ENCODE measurements at places on chromosomes 16 and 17.

DNA sequence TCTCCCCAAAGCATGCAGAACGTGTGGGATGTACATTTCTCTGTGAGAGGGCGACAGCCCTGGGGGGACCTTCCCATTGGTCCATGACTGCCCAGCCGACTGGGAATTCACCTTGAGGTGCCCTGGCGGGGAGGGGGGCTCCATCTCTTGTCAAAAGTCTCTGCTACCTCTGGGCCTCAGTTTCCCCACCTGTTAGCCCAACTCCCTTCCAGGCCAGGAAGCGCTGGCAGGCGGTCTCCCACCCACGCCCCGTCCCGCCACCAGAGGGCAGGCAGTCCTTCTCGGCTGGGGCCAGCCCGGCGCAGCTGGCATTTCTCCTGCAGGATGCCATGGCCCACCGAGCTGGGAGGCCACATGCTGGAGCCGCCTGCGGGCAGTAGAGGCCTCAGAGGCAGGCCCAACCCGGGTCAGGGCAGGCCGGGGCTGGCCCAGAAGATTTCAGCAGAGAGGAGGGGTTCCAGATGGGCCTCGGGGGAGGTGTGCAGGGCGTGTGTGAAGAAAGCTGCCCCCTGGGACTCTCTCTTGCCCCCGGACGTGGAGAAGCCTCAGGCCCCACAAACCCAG is 16.6 kb downstream of the CD7 start:
- DNase-seq: peak; percentile 69

DNA sequence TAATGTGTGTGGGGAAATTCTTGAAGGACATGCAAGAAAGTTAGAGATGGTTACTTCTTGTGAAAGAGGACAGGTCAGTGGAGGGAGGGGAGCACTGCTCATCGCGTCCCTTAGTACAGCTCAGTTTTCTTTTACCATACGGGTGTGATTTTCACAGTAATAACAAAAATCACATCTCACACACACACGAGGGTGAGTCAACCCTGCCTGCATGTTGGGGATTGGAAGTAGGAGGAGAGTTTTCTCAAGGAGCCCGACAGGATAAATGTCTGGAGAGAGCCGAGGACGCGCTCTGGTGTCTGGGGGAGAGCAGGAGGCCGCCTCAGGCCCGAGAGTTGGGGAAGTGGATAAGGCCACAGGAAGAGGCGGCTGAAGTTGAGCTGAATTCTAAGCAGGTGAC is 16.4 kb downstream of the PLCD3 start:
- no peak for DNase-seq

- no peak for DNase-seq
Observed at GRCh38 chr17:57356719-57357391, 100.5 kb downstream of the MSI2 start.

- DNase-seq: peak; percentile 8
Observed at GRCh38 chr16:57614536-57614935, 13.9 kb upstream of the ADGRG1 start.

GRCh38 chr16:75443298-75443697 is 10.0 kb upstream of the CFDP1 start:
- no peak for DNase-seq

DNA sequence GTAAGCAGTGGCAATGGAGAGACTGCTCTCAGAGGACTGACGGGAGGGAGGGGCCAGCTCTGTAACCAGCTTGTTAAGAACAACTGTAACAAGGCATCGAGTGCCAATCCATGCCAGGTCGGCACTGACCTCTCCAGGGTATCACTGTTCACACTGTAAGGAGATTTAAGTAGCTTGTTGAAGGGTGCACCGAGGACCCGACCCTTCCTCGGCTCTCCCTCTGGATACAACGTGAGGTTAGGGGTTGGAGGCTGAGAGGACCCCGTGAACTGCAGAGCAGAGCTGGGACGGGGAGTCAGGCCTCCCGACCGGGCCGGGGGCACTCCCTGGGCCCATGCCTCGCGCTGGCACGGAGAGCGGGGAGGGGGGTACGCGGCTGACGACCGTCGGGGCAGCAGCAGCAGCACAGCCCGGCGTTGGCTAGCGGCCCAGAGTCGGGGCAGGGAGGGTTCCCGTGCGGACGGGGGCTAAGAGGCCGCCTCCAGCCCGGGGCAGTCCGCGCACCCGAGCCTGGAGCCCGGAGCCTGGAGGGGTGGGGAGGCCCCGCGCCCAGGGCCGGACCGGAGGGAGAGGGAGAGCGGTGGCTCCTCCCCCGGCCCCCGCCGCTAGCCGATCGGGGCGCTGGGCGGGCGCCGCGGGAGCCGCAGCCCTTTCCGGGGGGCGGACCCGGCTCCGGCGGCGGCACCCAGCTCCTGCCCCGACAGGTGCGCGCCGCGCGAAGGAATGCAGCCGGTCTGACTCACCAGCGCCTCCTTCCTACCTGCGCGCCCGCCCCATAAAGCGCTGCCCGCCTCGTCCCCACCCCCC is at the start of gene ITGB4:
Gene ITGB4 (plus strand): TSS at position 804 of the 807 bp plus-strand sequence. CDS start 3,245 bp downstream, outside the sequence.
- no peak for DNase-seq

DNA sequence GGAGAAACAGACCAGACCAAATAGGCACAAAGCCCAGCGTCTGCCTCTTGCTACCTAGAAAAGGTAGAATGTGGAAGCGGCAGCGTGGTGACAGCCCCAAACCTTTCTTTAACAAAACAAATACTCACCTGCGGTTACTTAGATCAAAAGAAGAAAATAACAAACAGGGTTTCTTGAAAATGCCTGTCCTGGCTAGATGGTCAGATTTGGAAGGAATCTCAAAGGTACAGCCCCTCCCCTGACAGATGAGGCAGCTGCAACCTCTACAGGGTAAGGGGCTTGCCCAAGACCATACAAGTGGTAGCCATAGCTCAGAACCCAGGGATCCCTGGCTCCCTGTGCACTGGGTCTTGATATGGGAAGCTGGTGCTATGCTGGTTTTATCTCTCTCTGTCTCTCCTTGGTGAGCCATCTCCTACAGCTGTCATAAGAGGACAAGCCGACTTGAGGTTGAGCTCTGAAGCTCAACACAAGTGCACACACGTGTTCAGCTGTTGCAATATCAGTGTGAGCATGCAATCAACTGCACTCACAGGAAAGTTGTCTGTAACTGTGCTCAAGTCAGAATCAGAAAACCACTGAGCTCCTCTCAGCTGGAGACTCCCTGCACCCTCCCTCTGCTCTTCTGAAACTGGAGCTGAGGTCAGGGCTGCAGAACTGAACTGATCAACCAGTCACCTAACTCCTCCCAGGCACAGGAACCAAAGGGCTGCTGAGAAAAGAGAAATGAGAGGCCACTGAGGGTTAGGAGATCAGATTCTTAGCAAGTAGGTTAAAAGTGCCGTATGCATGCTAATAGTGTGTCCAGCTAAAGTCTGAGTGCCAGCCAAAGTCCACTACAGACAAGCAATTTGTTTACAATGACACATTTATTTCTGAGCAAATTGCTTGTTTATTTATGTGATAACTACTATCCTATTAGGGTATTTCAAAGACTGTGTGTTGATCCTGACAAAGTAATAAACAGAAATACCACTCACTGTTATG is 6.1 kb upstream of the RNF157 start:
- DNase-seq: no peak

DNA sequence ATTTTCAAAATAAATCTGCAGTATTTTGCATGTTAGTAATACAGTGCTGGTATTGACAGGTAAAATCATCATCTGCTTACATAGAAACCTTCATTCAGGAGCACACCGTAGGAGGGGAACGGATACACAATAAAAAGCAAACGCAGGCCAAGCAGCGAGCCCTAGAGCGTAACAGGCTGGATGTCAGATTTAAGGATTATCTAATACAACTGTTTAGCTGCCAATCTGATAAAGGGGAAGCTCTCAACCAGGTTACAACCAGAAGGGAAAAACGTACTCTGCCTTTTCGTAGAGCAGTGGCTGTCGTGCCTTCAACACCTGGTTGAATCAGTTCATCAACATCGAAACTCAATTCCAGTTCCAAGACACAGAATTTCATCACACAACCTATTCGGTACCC is 16.4 kb upstream of the CUEDC1 start:
- DNase-seq: no peak

- no peak for DNase-seq
Observed at GRCh38 chr17:27878776-27879562, 14.2 kb downstream of the LYRM9 start.

DNA sequence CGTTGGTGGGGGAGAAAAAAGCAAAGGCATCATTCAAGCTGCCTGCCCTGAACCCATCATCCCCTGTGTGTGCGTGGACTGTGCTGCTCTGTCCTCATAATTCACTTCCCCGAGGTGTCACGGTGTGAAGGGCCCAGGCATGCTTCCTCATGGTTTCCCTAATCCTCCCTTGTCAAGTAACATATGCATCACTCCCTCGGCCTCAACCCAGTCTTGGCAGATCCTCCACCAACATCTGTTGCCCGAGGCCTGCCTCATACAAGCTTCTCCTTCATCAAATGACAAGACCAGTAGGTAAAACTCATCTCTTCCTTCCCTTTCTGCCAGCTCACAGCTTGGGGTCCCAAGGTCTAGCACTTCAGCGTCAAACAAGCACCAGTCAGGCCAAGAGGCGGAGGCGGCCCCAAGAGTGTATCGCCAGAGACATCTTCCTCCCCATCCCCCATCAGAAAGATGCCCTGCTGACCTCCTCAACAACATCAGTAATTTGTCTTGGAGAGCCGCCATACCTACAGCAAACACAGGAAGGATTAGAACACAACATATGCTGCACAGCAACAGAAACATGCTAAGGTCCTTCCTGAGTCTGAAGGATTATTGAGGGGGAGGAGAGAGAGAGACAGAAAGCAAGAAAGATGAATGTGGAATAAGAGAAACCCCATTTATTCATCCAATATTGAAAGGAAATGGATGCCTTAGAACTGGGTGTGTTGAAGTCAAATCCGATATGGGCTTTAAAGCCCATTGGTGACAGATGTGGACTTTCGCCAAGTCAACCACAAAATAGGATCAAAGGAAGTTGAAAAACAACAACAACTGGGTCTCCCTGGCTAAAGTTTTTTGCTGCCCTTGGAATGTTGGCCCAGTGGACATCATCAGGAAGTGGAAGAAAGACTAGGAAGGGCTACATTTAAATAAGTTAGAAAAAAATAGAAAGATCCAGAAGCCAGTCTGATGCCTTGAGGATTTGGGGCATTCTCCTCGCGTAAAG is 38.4 kb downstream of the SOX9 start:
- DNase-seq: no peak

GRCh38 chr17:50169121-50169764 is 3.4 kb downstream of the SGCA start:
- DNase-seq: no peak

DNA sequence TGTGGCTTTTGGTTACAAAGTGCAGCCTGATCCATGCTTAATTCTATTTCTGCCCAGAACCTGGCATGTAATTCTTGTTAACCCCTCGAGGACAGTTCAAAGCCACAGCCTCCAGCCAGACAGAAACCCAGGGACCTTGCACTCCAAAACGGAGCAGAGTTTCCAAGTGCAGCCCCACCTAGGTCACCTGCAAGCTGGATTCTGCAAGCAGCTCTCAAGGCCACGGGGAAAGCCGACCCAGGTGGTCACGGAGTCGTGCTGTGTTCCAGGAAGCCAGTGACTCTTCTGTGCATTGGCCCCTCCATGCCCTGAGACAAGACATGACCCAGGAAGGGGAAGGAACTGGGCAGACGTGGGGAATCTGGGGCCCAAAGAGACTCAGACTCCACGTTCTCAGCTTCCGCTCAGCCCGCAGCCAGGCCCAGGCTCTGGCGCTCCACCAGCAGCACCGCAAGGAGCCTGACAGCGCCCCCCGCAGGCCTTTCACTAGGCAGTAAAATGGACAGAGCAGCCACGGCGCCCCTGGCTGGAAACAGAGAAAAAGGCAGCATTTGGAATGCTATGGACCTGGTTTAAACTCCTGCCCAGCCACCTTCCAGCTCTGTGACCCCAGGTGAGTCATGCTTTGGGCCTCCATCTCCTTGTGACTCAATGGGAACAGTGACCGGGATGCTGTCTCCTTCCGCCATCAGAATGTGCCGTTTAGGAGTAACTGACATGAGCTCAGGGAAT is 27.3 kb upstream of the GSG1L start:
- DNase-seq: no peak

DNA sequence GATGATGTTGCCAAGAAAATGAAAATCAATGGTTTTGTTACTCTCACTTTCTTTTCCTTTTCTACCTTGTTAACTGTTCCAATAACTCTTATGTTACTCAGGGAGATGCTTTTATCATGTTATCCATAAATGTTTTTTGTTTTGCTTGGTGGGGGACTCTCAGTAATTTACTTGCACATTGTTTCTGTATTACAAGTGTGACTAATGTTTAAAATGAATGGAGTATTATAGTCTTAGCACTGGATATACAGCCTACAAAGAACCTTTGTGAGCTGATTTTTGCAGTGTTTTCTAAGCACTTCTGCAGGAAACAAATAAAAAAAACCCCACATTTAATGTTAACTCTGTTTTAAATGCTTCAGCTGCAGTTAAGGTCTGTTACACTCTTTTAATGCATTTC is 12.1 kb downstream of the VMP1 start:
- no peak for DNase-seq

DNA sequence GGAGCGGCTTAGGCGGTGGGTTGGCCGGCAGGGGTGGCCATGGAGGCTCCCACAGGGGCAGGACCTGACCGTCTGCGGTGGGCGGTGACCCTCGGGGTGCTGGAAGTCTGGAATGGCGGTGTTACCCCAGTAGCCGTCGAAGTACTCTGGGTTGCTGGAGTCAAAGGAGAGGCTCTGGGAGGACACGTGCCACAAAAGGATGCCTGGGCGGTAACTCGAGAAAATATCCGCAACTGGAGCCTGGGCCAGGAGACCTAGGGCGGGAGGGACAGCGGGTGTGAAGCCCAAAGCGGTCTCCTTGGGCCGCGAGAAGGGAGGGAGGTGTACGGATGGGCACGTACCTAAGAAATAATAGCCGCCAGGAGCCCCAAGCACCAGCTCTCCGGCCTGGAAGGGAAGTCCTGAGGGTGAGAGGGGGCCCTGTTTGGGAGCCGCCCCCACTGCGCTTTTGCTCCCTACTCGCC is 4.6 kb downstream of the ITGA2B start:
- DNase-seq: no peak

GRCh38 chr17:50803676-50804075 is 31.7 kb upstream of the WFIKKN2 start:
- DNase-seq: no peak

DNA sequence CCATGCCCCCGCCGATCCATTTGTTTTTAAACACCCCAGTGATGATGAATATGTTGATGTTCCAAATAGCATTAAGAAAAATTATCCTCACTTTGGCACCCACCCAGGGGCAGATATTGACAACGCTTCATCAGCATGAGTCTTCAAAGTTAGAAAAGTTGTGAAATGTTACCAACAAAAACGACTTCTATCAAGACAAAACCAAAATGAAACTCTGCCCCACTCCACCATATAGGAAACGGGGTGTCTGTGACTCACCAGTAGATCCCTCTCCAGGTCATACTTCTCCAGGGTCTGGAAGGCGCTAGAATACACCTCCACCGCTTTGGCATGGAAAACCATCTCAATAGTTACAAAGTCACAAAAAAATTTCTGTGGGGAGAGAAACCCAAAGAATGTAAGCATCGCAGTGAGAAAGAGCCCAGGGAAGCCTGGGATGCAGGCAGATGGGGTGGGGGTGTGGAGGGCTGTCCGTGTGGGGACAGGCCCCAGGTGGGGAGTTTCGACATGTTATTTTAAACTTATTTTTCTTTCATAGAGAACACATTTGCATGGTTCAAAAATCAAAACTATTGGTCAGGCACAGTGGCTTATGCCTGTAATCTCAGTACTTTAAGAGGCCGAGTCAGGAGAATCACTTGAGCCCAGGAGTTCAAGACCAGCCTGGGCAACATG is 10.2 kb downstream of the CIBAR2 start:
- DNase-seq: no peak

- DNase-seq: no peak
Observed at GRCh38 chr16:86824751-86825296, 246.5 kb downstream of the FOXL1 start.

- DNase-seq: no peak
Observed at GRCh38 chr17:69143151-69143550, 1.5 kb upstream of the ABCA6 start.

Data from dorsolateral prefrontal cortex (tissue), 122 donors.